ENCODE measurements at places on chromosomes 1 and 21.

DNA sequence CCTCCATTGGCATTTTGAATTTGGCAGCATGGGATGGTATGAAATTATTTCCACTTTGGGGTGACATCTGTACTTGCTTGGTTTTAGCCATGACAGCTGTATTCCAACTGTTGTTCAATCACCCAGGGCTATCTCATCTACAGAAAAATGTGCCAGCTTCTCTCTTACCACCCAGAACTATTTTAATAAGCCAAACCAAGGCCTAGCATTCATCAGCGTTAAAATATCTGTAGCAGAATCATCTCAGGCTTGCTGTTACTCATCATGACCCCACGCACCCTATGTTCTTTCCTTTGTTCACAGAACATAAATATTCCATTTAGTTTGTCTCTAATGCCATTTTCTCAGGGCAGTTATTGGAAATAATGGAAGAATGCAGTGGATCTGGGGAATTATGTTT is 49.8 kb downstream of the GIPC2 start:
- peak; percentile 85 for DNase-seq

GRCh38 chr1:200550367-200550766 is 70.2 kb downstream of the KIF14 start:
- DNase-seq, result no peak

DNA sequence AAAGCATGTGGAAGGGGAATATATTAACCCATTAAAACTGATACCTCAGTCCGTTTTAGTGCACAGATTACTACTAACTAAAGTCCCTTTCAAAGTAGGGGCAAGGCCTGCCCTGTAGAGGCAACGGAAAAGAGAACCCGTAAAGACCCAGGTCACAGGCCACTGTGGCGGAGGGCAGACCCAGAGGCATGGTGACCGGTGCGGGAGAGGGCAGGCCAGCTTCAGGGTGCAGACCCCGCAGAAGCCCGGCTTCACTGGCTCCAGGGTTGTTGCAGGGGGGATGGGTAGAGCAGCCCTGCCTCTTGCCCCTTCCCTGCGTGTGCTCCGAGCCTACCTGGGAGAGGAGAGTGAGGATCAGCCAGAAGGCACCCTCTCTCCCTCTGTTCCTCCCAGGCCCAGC is 17.7 kb downstream of the CNTN2 start:
- no peak for DNase-seq

GRCh38 chr1:175673371-175674150 is 69.8 kb downstream of the TNR start:
- DNase-seq, result no peak

- no peak for DNase-seq
Measured at GRCh38 chr1:206521127-206521526, 13.8 kb downstream of the RASSF5 start.

DNA sequence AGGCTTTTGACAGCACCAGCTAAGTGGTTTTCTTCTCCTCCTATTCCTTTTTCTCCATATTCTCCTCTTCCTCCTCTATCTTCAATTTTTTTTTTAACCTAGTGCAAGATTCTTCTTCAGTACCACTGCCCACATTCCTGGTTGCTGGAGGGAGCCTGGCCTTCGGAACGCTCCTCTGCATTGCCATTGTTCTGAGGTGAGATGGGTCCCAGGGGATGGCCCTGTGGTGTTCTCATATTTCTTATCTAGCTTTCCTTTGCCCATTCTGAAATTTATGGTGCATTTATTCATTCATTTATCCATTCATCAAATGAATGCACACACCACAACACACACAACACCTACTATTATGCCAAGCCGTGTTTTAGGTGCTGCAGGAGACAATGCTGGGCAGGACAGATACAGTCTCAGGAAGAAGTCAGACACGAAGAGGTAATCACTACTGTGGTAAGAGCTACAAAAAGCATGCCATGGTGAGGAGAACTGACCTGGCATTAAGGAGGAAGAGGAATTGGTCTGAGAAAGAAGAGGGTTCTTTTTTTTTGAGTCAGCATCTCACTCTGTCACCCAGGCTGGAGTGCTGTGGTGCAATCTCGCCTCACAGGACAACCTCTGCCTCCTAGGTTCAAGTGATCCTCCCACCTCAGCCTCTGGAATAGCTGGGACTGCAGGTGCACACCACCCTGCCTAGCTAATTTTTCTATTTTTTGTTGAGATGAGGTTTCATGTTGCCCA is 47.5 kb upstream of the TDRD10 start:
- no peak for DNase-seq

- no peak for DNase-seq
Measured at GRCh38 chr21:43827015-43827611, 37.7 kb downstream of the RRP1 start.

DNA sequence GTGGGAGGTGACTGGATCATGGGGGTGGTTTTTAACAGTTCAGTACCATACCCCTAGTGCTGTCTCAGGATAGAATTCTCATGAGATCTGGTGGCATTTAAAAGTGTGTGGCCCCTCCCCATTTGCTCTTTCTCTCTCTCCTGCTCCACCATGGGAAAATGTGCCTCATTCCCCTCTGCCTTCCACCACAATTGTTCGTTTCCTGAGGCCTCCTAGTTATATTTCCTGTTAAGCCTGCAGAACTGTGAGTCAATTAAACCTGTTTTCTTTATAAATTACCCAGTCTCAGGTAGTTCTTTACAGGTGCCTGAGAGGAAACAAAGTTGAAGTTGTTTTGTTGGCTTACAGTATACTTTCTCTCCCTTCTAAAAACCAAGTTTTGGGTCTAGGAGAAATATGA is 23.1 kb upstream of the SLC22A15 start:
- no peak for DNase-seq

DNA sequence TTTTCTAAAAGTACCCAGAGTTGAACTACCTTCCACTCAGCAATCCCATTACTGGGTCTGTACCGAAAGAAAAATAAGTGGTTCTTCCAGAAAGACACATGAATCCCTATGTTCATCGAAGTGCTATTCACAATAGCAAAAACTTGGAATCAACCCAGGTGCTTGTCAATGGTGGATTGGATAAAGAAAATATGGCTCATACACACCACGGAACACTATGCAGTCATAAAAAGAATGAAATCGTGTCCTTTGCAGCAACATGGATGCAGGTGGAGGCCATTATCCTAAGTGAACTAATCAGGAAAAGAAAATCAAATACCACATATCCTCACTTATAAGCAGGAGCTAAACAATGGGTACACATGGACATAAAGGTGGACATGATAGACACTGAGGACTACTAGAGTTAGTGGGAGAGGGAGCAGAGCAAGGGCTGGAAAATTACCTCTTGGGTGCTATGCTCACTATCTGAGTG is 32.9 kb upstream of the JUN start:
- no peak for DNase-seq

- DNase-seq, result peak; percentile 75
Measured at GRCh38 chr1:184386312-184387068, at the start of gene C1orf21. TSS of gene C1orf21 (plus strand) at chr1:184387029. CDS start at chr1:184477510, 90,481 bp downstream.

GRCh38 chr21:44681861-44682579 is at the start of gene KRTAP12-1:
TSS of gene KRTAP12-1 (minus strand) at chr21:44682163. CDS start at chr21:44682123, 40 bp downstream.
- no peak for DNase-seq

- no peak for DNase-seq
Measured at GRCh38 chr1:31084782-31085569, 19.5 kb upstream of the PUM1 start.

DNA sequence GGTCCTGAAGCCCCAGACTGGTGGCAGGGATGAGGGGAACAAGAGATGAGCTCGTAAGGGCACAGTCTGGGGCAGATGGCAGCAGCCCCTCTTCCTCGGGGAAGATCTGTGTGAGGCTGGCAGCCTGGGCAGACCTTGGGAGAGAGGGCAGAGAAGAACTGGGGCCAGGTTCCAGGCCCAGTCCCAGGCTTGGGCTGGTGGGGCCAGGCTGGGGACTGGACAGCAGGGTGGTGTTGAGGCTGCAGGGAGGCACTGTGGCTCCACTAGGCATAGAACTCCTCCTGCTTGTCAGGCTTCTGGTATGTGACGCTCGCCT is 35.7 kb downstream of the SDC3 start:
- no peak for DNase-seq

GRCh38 chr1:51234721-51235425 is 1.2 kb upstream of the RNF11 start:
- DNase-seq, result no peak

DNA sequence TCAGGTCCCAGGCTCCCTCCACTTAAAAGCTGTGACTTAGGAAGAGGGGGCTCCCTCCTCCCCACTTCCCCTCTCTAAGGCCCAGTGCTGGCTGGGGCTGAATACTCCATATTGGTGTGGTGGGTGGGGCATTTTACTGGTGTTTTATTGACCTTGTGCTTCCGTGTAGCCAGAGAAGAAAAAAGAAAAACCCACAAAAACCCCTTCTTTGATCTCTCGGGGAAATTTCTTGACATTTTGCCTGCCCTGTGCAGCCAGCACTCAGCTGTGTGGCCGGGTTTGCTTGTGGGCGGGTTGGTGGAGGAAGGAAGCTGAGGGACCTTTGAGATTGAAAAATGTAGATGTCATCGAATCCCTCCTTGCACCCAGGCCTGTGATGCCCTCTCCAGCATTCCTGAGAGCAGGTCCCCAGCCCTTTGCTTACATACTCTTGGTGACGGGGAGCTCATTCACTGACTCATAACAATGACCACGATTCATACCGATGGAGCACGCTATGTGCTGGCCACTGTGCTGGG is 24.8 kb downstream of the TNFRSF8 start:
- DNase-seq, result no peak

- no peak for DNase-seq
Measured at GRCh38 chr1:219398815-219399396, 214.0 kb downstream of the ZC3H11B start.

DNA sequence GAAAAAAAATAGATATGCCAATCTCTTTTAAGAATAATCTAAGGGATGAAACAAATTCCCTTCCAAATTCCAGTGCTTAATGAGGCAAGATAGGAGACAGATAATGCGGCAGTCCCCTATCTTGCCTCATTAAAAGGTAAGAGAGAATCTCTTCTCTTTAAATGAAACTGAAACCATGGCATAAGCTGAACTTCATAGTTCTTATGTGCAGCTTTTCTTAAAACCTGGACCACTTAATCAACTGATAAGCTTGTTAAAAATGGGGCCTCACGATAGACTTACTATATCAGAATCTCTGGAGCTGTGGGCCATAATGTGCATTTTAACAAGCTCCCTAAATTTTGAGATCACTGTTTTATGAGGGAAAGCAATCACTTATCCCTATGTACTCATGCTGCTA is 79.2 kb downstream of the NIBAN1 start:
- no peak for DNase-seq

DNA sequence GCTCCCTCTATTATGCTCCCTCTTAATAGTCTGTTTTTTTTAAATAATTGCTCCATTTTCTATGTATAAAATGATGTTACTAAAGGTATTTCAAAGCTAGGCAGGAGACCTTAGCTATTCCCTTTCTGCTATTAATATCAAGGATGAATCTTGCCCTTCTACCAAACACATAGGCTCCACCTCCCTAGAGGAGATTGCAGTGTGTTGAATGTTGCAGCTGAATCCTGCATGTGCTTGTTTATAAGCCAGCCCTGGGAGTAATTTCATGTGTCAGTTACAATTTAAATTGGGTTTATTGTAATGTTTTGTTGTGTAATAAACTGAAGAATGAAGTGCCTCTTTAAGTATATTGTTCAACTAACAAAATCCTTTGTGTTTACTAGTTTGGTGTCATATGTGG is 66.0 kb downstream of the TMEM200B start:
- no peak for DNase-seq

- DNase-seq, result no peak
Measured at GRCh38 chr1:238606457-238606856, 715.7 kb upstream of the ZP4 start.

GRCh38 chr1:165516469-165516868 is 27.3 kb upstream of the LRRC52 start:
- DNase-seq, result no peak

GRCh38 chr1:59544615-59545293 is 247.9 kb downstream of the FGGY start:
- DNase-seq, result no peak

DNA sequence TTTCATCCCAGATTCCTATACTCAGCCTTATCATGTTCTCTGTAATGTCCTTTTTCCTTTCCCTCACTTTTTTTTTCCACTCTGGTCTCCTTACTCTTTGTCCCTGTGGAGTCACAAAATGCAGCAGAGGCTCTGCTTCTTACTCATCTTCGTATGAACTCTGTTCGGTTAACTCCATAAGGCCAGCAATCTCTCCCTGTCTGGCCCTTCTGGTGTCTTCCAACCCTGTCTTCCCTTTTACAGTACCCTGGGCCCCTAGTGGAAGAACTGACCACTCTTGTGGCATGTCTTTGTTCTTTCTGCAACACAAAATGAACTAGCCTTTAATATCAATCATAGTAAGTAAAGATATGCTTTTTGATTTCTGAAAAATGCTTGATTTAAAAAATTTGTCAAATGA is 7.1 kb downstream of the CD101 start:
- DNase-seq, result no peak

GRCh38 chr1:33636209-33636608 is 163.8 kb downstream of the ZSCAN20 start:
- no peak for DNase-seq

GRCh38 chr1:111147948-111148347 is 7.9 kb downstream of the CEPT1 start:
- DNase-seq, result no peak

GRCh38 chr1:41955461-41956159 is 36.9 kb upstream of the HIVEP3 start:
- DNase-seq, result peak; percentile 91
